ENCODE measurements at places on chromosomes 2 and 18.

DNA sequence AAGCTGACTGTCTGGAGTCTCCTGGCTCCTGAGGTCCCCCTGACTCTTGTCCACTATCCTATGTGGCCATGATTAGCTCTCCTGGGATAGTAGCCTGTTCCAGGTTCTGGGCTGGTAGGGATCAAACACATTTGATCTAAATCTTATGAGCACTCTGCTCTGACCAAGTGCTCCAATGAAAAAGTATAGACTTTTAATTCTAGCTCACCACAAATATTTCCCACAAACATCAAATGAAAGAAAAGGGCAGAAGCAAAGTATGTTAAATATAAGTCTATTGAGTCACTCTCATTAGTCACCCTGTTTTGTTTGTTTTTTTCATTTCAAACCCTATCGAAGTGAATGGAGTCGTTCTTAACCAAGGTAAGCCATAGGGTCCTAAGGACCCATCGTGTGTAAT is 39.7 kb upstream of the NEDD4L start:
- no peak for DNase-seq

- DNase-seq = no peak
These were observed 370.8 kb upstream of the NT5C1B start for GRCh38 chr2:18959952-18960717.

DNA sequence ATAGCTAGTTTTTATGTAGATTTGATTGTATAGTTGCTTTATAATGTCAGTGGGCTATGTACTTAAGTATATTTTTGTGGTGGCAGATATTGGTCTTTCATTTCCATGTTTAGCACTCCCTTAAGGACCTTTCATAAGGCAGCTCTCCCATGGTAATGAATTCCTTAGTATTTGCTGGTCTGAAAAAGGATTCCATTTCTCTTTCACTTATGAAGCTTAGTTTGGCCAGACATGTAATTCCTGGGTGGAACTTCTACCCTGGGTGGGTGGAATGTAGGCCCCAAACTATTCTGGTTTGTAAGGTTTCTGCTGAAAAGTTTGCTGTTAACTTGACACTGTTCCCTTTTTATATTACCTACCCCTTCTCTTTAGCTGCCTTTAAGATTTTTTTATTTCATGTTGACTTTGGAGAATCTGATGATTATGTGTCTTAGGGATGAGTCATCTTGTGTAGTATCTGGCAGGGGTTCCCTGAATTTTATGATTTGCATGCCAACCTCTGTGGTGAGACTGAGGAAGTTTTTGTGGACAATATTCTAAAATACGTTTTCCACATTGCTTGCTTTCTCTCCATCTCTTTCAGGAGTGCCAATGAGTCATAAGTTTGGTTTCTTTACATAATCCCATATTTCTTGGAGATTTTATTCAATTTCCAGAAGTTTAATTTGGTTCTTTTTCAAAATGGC is 65.4 kb upstream of the VRK2 start:
- no peak for DNase-seq

- no peak for DNase-seq
These were observed 3.8 kb downstream of the GBX2 start for GRCh38 chr2:236164201-236164924.

DNA sequence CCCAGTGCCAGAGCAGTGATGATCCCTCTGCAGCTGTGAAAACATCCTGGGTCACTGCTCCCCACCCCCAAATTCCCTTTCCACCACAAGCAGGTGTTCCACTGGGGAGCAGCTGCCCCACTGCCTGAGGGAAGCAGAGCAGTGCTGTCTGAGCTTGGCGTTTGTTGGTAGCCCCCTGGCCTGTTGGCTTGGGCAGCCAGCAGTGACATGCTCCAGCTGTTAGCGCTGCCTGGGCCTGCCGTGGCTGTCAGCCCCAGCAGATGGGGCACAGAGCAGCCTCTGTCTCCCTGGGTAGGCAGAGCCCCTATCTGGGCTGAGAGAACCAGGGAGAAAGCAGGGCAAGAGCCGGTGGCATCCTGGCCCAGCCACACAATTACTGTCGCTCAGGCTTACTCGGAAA is 247.7 kb downstream of the GLI2 start:
- no peak for DNase-seq

- DNase-seq = no peak
These were observed 108.2 kb upstream of the UBE2E3 start for GRCh38 chr2:180872255-180872654.

- no peak for DNase-seq
These were observed 29.9 kb downstream of the PELI1 start for GRCh38 chr2:64114063-64114911.

GRCh38 chr2:23312996-23313606 is 71.9 kb upstream of the KLHL29 start:
- DNase-seq = no peak

GRCh38 chr18:62717169-62717924 is 2.0 kb downstream of the PHLPP1 start:
- DNase-seq = no peak

Measured in skin of body (tissue), 3 donors.